T1000 (cell line): ENCODE measurements at places on chromosomes 3 and 15.
A peak's percentile ranks its signal among the peaks of the same experiment; 100 is the strongest.

DNA sequence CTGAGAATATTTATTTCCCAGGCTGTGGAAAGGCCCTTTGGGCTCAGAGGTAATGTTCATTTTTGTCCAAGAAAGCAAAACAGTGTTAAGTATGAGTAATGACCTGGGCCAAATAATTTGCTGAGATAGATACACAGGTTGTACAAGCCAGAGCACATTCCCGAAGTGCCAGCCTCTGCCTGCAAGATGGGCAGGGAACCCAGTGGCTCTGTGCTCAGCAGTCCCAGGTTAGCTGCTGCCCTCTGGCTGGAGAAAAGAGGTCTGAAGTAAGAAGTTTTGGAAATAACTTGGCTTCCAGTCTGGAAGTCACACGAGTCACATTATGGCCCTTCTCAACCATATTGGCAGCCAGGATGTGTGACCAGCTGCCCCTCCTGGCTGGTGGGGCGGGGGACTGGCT lies 20.2 kb downstream of the MYZAP start:
- no peak for DNase-seq

GRCh38 chr3:134464689-134465365 lies 21.0 kb downstream of the ANAPC13 start:
- no peak for DNase-seq

DNA sequence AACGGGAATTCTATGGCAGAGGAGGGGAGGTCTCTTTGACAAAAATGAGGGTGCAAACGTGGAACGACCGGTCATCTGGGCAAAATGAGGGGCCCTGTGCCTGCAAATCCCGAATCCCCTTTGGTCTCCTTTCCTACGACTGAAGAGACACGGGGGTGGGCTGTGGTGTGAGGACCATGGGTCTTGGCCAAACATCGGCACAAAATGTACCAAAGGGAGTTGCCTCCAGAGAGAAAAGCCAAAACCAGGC lies 498 bp downstream of the ZNF280D start:
- DNase-seq: no peak

DNA sequence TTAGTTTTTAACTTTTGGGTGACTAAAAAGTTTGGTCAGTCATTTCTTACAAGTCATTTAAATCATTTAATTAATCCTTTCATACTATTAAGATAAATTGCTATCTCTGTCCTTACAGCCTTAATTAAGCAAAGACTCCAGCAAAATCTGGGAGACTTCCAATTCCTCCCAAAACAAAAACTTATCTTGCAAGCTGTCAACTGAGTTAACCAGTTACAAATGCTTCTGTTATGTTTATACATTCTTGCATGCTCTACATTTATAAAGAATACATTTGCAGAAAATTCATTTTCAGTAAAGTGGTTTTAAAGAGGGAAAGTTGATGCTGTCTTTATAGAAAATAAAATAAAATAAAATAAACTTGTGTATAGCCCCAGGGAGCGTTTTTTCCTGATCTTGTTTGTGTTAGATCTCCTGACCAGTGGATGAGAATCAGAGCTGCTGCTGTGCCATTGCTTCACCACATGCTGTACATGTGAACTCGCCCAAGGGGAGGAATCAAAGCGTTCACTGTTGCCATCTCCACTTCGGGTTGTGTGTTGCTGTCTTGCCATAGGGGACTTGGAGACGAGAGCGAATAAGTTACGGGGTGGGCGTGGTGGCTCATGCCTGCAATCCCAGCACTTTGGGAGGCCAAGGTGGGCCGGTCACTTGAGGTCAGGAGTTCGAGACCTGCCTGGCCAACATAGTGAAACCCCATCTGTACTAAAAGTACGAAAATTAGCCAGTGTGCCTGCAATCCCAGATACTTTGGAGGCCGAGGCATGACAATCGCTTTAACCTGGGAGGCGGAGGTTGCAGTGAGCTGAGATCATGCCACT lies 5.5 kb downstream of the CCR4 start:
- no peak for DNase-seq

DNA sequence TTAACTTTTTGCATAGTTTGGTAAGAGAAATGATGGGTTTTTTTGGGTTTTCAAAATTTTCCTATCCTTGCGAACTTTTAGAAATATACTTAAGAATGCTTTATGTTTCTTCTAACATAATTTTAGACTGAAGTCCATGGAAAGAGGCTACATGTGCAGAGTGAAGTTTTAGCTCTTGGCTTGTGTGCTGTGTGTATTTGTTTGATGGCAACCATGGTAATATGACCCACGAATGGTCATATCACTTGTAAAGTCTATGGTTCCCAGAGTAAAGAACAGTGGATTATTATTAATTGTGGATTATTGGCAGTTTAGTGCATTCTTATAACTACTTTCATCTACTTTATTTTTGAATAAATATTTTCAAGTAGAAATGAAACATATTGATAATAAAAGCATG lies 124.0 kb upstream of the GOLGA6L4 start:
- DNase-seq: no peak

GRCh38 chr15:75648156-75649000 lies 666 bp downstream of the SNX33 start:
- no peak for DNase-seq

DNA sequence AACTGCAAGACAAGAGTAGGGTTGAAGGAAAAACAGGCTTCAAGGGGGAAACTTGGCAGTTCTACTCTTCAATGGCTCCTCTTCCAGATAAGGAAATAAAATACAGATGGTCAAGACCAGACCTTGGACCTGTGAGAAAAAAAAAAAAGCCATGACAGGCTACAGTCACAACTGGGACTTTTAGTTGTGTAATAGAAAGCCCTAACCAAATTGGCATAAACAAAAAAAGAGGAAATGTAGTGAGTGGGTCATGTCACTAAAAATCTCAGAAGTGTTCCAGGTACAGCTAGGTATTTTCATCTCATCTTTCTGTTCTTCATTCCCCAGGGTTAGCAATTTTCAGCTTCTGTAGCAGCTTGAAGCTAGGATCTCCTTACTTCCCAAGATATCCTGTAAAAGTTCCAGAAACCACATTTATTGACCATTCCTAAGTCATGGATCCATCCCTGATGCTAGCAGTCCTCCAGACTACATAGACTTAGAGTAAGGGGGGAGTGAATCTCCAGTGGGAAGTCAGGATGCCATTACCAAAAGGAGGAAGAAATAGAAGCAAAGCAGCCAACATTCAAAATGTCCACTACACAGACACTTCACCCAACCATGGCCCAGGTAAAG lies 61.0 kb upstream of the CSTA start:
- no peak for DNase-seq

DNA sequence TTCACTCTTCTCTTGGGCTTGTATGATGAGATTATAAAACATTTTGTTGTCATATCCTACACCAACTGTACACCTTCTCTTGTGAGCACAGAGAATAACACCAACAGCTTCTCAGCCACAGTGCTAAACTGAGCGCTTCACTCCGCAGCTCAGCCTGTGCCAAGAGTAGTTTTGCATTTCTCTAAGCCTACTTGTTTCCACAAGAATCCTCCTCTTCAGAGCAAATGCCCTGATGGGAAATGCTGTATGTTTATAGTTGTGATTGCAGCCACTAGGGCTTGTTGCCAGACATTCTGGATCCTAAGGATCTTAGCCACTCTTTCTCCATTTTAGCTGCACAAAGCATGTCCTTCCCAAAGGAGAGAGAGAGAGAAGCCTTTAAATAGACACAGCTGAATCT lies 138.8 kb upstream of the PLXND1 start:
- DNase-seq: no peak

GRCh38 chr3:177382944-177383343 lies 185.7 kb upstream of the TBL1XR1 start:
- no peak for DNase-seq

GRCh38 chr3:118810499-118811035 lies 224.1 kb downstream of the IGSF11 start:
- DNase-seq: no peak

- DNase-seq: no peak
These were observed 29.7 kb upstream of the KLF13 start for GRCh38 chr15:31296646-31297574.

GRCh38 chr3:172076212-172076611 lies 36.8 kb downstream of the FNDC3B start:
- DNase-seq: no peak

DNA sequence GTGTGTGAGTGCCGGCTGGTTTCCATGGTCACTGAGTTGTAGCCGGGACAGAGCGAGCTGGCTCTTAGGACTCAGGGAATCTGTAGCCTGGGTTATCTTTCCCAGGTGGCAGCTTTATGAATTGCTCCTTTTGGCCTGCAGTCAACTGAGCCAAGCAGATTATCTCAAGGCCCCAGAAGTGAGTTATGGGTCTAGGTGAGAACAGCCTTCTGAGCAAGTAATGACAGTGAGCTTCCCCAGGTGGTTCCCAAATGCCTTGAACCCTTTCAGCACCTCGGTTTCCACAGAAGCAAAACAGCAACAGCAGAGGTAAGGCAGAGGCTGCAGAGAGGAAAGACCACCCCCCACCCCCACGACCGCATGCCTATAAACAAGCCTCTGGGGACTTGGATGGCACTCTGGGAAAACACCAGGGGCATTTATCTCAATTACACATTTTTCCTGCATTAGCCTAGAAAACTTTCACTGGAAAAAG lies 56.7 kb upstream of the DGKG start:
- no peak for DNase-seq

DNA sequence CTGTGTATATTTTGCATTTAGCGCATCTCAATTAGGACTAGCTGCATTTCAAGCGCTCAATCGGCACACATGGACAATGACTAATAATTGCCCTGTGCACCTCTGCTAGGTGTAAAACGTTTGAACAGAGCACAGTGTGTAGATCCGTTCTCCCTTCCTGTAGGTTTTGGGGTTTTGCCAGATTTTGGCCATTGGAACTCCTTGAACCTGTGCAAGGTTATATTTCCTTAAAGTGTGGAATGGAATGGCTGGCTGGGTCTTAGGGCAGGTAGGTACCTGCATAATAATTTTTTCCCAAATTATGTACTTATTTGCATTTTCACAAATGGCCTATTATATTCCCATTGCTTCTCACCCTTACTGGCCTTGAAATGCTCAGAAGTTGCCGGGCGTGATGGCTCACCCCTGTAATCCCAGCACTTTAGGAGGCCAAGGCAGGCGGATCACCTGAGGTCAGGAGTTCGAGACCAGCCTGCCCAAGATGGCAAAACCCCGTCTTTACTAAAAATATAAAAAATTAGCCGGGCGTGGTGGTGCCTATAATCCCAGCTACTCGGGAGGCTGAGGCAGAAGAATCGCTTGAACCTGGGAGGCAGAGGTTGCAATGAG lies 777 bp downstream of the RNU5B-1 start:
- DNase-seq: peak; percentile 88

DNA sequence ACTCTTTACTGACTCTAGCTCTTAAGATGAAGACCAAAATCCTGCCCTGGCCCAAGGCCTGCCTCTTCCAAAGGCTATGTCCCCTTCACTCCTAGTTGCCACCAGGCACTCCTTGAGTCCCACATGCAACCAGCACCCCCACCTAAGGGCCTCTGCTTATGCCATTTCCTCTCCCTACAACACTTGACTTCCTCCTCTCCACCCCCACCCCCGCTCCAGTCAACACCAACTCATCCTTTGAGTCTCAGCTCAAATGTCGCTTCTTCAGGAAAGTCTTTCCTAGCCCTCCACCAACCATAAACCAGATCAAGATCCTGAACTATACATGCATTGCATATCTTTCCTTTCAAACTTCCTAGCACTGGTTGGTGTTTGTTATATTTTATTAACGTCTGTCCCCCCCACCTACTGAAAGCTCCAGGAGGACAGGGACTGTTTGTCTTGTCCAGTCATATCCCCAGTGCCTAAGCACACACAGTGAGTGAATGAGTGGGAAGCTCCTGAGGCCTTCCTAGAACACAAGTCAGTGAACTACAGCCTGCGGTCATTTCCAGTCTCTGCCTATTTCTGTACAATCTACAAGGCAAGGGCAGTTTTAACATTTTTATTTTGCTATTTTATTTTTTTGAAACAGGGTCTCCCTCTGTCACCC lies 7.3 kb downstream of the TBC1D2B start:
- no peak for DNase-seq

- DNase-seq: no peak
These were observed 61.9 kb upstream of the C3orf80 start for GRCh38 chr3:160163229-160163878.

- no peak for DNase-seq
These were observed 249.4 kb upstream of the SLCO3A1 start for GRCh38 chr15:91604122-91604521.

- no peak for DNase-seq
These were observed 76.5 kb downstream of the KLF13 start for GRCh38 chr15:31403096-31403495.

- no peak for DNase-seq
These were observed 16.1 kb upstream of the LARP6 start for GRCh38 chr15:70870051-70870450.

GRCh38 chr3:193822492-193823212 lies 229.6 kb downstream of the OPA1 start:
- no peak for DNase-seq

DNA sequence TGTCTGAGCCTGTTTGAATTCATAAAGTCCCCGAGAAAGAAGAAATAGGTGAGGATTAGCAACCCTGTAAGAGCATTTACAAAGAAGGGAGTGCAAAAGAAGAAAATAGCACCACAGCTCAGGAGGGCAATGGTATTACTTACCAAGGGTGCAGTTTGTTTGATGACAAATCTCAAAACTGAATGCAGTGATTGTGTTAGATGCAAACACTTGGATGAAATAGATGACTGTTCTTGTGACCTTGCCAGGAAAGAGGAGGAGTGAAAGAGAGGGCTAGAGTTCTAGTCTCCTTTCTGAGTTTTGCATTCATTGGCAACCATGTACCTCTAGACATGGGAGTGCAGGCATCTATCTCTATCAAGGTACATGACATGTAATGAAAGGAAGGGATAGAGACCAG lies 1030.8 kb upstream of the CFAP20DC start:
- DNase-seq: no peak

- no peak for DNase-seq
These were observed 287.5 kb downstream of the ULK4 start for GRCh38 chr3:41674449-41674848.

GRCh38 chr3:183698756-183699155 lies 1.2 kb downstream of the YEATS2 start:
- no peak for DNase-seq

DNA sequence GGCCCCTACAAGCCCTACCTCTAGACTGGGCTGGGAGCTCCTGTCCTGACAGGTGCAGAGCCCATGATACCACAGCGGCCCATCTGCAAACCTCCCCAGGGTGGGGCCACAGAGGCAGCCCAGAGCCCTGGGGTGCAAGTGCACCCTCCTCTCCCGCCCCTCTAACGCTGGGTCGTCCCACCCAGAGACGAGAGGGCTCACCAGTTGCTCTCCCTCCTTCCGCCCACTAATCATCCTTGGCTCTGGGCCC lies 742 bp downstream of the TNK2 start:
- no peak for DNase-seq

- peak; percentile 17 for DNase-seq
These were observed 113.3 kb downstream of the SMAD6 start for GRCh38 chr15:66815318-66815717.

GRCh38 chr15:95990833-95991232 lies 339.7 kb upstream of the NR2F2 start:
- DNase-seq: no peak

GRCh38 chr15:76059320-76060117 lies at the start of gene TMEM266:
Gene TMEM266, plus strand, starts transcription at chr15:76059985. Its CDS starts 74,279 bp downstream, at chr15:76134264.
- DNase-seq: no peak
